ENCODE measurements at places on chromosomes 11 and 22.

DNA sequence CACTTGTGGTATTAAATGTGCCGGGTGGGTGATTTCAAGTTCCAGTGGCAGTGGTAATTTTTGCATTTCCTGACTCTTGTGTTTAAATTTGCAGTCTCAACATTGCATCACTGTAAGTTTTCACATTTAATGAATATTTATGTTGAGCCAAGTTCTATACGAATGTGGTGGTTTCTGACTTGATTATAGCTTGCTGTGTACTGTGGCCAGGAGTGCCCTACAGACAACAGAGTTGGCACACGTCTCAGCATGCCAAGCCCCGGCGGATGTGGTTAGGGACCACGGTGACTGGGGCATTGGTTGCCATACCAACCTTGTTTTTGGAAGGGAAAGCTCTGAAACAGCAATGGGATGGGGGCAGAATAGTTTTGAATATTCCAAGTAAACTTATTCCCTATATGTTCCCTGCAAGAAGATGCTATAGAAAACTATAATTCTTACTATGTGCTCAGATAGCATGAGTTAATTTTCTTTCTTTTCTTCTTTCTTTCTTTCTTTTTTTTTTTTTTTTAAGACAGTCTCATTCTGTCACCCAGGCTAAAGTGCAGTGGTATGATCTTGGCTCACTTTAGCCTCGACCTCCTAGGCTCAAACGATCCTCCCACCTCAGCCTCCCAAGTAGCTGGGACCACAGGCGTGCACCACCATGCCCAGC lies 16.0 kb downstream of the ZNRF3 start:
- peak; percentile 40 for ATAC-seq

GRCh38 chr22:45533703-45534102 lies 31.0 kb downstream of the FBLN1 start:
- ATAC-seq = no peak

GRCh38 chr11:2818021-2818420 lies 67.6 kb downstream of the CDKN1C start:
- no peak for ATAC-seq

GRCh38 chr11:86670181-86670580 lies 2.2 kb downstream of the ME3 start:
- no peak for ATAC-seq

DNA sequence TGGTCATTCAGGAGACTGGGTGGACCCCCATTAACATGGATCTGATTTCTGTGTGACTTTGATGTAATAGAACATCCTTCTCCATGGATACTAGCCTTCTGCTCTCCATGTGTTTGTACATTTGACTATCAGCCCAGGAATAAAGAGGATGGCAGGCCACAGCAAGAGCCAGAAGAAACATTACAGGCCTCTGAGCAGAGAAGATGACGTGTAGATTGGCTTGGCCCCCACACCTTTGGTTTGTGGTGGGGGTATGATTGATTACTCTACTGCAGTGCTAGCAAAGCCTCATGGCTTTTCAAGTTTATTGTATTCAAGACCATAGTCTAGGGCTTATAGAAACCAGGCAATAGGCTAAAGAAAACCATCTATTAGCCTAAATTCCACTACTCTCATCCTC lies 77.0 kb downstream of the GRAMD1B start:
- ATAC-seq = peak; percentile 58
